Cardiac fibroblast (primary cell): ENCODE measurements at places on chromosomes 2 and 18.

DNA sequence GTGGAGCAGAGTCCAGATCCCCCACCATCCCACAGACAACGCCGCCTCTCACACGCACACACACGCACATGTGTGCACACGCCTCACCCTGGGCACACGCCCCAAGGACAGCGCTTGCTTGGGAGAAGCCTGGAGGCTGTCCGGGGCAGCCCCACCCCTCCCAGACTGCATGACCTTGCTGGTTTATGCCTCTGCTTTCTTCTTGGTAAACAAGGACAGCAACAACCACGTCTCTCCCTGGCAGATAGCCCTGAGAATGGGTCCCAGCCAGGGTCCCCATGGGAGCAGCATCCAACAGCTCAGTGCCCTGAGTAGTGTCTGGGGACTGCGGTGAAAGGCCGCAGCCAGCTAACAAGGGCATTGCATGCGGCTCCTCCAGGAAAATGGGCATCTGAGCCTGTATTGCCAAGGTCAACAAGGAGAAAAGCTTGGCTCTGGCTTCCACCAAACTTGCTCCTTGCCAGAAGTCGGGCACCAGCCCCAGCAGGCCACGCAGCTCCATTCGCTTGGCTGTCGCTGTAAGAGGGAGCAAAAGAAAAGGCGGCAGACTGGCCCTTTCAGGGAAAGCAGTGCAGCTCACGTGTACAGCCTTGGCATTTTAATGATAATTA lies 234.6 kb downstream of the EIPR1 start:
- no peak for DNase-seq

DNA sequence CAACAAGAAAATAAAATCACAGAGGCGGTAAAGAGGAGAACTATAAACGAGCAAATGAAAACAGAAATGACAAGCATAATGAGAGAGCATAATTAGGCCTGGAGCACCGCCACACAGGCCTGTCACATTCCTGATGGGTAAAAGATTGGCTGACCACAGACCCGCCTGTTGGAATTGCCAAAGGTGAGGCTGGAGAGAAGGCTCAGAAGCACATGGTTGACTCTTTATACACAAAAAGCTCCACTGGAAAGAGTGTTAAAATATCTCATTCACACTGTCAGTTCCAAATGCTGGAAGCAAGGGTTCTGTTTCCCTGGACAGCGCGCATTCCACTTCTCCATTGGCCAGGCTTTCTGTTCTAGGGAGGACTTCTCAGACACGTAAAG lies 5.9 kb upstream of the LGALSL start:
- no peak for DNase-seq

GRCh38 chr2:136487421-136487820 lies 277.9 kb upstream of the THSD7B start:
- no peak for DNase-seq

DNA sequence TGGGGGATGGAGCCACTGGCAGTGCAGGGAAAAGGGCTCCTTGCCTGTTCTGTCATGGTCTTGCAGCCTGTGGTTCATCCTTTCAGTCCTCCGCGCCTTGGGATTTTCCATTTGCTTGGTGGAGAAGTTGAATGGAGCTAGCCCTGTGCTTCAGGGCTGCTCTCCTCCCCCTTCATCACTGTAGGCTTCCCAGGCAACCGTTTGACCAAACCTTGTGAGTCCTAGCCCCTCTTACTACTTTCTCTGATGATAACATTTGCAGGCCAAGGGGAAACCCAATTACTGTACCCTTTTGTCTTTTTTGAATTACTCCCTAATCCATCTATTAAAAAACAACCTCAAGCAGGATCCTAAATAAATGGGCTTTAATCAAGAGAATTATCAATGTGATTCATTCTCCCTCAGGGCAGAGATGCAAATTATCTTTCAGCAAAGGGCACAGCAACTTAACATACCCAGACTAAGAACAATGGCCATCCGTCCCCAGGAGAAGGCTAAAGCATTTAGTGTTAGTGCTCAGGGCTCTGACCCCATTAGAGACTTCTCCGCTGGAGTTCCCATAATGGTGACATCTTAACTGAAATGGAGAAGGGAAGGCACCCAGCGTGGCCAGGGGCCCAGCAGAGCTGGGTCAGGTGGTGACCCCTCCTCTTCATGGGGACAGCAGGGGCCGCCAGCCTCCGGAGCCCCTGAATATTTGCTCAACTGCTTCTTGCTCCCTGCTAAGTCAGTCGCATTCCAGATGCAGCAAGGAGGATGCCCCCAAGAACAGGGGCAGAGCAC lies 40.7 kb downstream of the RHOB start:
- no peak for DNase-seq

GRCh38 chr2:172072706-172073105 lies 12.6 kb upstream of the DLX1 start:
- DNase-seq, result no peak

- DNase-seq, result no peak
Observed at GRCh38 chr18:7805096-7805495, 238.0 kb downstream of the PTPRM start.

GRCh38 chr2:70979180-70979488 lies 704 bp downstream of the ANKRD53 start:
- no peak for DNase-seq

- no peak for DNase-seq
Observed at GRCh38 chr2:120683701-120684100, 52.0 kb upstream of the GLI2 start.

DNA sequence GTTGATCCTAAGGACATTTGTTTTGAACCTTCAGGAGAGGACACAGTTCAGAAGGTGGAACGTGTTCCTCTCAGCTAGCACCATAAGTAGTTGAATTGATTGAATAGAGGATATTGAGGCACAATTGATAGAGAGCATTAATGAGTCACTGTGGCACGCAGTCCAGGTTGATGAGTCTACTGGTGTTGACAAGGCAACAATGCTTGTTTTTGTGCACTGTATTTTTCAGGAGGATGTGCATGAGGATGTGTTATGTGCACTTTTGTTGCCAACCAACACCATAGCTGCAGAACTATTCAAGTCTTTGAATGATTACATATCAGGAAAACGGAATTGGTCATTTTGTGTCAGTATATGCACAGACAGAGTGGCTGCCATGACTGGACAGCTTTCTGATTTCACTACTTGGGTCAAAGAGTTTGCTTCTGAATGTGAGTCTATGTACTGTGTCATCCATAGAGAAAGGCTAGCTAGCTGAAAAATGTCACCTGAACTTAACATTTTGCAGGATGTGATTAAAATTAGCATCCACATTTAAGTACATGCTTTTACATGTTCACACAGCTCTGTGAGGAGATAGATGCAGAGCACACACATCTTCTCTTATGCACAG lies 140.1 kb upstream of the B3GNT2 start:
- peak; percentile 38 for DNase-seq

DNA sequence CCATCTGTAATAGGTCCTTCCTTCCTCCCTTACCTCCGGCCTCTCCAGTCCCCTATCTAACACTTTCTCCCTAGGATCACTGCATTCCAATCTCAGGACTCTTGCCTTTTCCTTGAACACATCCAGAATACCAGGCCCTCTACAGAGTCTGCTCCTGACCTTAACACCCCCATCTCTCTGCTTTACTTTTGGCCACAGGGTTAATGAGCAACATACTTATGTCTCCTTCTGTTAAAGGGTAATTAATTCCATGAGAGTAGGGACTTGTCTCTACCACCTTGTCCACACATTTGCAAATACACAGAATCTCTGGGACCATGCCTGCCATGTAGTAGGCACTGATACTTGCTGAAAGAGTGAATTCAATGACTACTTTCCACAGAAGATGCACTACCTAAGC lies 94.9 kb downstream of the COBLL1 start:
- no peak for DNase-seq

- peak; percentile 72 for DNase-seq
Observed at GRCh38 chr2:210195101-210195852, 24.1 kb upstream of the KANSL1L start.

- peak; percentile 90 for DNase-seq
Observed at GRCh38 chr2:28080911-28081310, 190.4 kb downstream of the BABAM2 start.

- DNase-seq, result no peak
Observed at GRCh38 chr2:215055891-215056290, 82.5 kb downstream of the ABCA12 start.

DNA sequence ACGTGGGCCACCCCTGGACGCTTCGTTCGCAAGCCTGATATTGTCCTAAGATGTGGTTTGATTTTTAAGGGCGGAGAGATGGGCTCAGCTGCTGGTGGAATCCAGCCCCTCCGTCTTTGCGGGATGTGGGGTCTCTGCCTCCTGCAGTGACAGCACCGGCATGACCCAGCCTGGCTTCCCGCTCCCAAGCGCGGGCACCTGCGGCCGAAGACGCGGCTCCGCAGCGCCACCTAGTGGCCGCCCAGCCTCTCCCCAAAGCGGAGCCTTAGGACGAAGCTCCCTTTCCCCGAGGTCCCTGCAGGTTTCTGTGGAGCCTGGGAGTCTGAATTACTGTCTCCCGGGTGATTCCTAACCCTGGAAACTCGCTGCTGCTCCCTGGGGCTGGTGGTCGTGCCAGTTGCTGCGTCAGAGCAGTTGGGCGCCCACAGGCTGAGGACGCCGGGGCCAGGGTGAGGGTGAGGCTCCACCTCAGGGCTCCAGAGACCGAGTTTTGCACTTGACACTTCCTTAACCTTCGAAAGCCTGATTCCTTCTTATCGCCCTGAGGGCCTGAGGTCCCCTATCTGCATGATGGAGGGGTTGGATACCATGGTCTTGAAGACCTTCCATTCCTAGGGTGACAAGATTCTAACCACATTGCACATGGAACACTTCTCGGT lies 137.5 kb downstream of the TPO start:
- DNase-seq, result peak; percentile 52

GRCh38 chr2:218397463-218397819 lies 2.2 kb upstream of the CTDSP1 start:
- DNase-seq, result no peak

- DNase-seq, result peak; percentile 10
Observed at GRCh38 chr18:35106845-35107148, 65.6 kb downstream of the MAPRE2 start.

- no peak for DNase-seq
Observed at GRCh38 chr2:214836568-214836967, 27.1 kb upstream of the BARD1 start.

DNA sequence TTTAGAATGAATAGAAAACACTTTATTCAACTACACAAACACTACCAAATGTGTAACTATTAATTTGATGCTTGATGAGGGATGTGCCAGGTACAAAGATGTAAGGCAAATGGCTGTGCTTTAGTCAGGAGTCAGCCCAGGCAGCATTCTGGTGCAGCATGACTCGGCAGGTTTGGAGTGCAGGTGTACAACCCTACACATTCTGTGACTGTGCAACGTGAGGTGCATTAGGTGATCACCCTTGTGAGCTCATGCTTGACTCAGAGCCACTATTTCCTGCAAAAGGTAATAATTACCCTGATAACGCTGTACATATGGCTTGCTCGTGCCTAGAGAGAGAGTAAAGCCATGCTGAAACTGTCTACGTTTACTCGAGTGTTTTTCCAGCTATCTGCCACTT lies 288.7 kb upstream of the DSEL start:
- no peak for DNase-seq

- no peak for DNase-seq
Observed at GRCh38 chr2:72543497-72544216, 282.2 kb downstream of the EXOC6B start.

- peak; percentile 63 for DNase-seq
Observed at GRCh38 chr2:55311444-55311870, 42.4 kb upstream of the MTIF2 start.

- peak; percentile 73 for DNase-seq
Observed at GRCh38 chr2:95526360-95527341, 42.1 kb upstream of the TRIM43B start.

DNA sequence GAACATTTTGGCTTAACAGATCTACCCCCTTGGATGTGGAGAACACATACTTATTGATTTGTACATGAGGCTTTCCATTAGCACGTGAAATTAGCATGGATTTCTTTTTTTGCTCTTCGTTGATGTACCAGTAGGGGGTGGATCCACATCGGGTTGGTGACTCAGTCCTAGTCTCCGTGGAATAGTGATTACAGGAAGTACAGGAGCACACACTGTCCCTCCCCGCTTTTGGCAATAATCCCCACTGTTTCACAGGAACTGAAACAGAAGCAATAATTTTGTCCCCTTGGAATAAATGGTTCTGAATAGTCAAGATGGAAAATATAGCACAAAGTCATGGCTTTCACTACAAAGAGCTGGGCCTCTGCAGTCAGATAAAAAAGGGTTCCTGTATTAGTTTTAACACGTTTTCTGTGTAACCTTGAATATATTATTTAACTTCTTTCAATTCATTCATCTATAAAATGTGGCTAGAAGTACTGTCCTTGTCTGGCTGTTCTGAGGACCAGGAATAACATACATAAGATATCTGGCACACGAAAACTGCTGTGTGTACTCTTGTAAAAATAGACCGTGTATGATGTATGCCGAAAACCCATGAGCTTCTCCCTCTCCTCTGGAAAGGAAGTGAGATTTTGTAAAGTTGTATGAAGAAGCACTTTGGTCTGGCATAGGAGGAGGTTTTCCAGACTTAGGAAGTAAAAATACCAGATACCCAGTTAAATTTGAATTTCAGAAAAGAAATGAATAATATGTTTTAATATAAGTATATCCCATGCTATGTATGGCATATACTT lies 229.2 kb downstream of the GALR1 start:
- DNase-seq, result peak; percentile 57

GRCh38 chr18:44298566-44298965 lies 382.1 kb upstream of the SETBP1 start:
- no peak for DNase-seq

DNA sequence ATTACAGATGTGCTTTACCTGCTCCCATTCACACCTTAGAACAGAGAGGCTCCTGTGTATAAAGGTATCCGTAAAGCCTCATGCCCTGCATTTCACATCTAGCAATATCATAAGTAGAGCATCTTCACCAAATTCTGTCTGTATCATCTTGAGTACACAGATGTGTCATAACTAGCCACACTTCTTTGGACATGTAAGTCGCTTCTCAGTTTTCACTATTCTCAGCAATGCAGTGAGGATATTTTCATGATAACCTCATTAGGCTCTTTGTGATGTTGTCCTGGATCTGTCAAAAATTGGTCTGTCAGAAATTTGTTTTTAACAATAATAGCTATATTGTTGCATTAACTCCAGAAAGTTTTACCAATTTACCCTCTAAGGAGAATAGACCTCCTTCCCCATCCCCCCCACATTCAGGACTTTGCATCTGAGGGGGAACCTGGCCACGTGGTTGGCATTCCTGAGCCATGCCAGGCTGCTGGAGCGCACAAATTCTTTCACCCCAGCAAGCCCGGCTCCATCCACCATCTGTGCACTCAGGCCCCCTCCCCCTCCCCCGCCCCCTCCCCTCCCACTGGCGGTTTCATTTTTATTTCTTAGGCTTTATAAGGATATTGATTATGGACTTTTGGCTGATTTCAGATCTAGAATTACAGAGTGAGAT lies 34.1 kb downstream of the AGAP1 start:
- DNase-seq, result no peak

- no peak for DNase-seq
Observed at GRCh38 chr18:59279722-59280121, 6.5 kb upstream of the RAX start.
